ENCODE measurements at places on chromosomes 12 and 14. TPM values are rescaled to one million over a fixed set of nuclear protein-coding genes. Genes with fewer than 3 reads are reported as not detected.

The GARIN6 gene
- not detected for total RNA-seq

The MYH6 gene
- 0.71 TPM for total RNA-seq

The RAD9B gene
- 1.5 TPM for total RNA-seq

The KRT4 gene
- not detected for total RNA-seq

The TAS2R7 gene
- not detected for total RNA-seq

DNA sequence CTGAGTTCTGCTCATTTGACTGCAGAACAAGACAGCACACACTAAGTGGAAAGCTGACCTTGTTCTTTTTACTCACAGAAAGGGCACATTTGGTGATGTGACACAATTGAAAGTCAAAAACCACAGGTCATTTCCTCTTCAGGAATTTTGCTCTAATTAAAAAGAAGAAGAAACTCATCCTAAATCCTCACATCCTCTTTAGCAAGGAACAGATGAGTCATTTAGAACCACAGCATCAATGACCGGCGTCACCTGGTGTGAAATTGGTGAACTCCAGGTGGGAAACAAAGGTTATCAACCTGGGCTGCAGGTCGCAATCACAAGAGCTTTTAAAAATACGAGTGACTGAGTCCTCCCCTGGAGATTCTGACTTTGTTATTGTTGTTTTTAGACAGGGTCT, 2.9 kb upstream of the RNU6-8 start:
- ATAC-seq = no peak

DNA sequence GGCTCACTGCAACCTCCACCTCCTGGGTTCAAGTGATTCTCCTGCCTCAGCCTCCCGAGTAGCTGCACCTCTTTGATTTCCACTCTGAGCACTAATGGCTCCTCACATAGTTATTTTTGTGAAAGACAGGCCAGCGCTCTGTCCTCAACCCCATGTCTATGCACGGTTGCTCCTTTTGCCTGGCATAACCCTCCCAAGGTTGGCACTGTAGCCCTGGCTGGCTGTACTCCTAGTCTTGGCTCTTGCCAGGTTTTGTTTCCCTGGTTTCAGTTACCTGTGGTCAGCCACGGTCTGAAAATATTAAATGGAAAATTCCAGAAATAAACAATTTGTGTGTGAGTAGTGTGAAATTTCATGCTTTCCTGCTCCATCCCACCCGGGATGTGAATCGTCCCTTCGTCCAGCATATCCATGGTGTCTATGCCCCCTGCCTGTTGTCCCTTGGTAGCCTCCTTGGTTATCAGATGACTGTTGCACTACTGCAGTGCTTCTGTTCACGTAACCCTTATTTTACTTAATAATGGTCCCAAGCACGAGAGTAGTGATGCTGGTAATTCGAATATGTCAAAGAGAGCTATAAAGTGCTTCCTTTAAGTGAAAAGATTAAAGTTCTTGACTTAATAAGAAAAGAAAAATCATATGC, 12.3 kb upstream of the DCD start:
- ATAC-seq = no peak

DNA sequence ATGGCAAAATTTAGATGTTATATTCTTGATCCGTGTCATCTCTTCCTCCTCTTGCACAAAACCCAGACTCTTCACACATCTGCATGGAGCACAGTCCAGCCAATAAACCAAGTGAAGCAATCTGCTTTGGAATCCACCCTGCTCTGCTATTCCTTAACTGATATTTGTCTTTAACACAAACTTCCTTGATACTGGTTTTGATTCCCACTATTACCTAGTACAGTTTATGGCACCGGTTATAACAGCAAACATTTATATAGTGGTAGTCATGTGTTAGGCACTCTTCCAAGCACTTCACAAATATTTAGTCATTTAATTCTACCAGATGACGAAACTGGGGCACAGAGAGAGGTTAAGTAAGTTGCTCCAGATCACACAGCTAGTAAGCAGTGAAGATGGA, 12.5 kb downstream of the STYK1 start:
- no peak for ATAC-seq

Data from activated T-helper 17 cell treated with anti-CD3 and anti-CD28 coated beads, Interleukin-2, amount 50 U/mL, for 72 hours (primary cell).